ENCODE measurements at places on chromosomes 12 and 14.

DNA sequence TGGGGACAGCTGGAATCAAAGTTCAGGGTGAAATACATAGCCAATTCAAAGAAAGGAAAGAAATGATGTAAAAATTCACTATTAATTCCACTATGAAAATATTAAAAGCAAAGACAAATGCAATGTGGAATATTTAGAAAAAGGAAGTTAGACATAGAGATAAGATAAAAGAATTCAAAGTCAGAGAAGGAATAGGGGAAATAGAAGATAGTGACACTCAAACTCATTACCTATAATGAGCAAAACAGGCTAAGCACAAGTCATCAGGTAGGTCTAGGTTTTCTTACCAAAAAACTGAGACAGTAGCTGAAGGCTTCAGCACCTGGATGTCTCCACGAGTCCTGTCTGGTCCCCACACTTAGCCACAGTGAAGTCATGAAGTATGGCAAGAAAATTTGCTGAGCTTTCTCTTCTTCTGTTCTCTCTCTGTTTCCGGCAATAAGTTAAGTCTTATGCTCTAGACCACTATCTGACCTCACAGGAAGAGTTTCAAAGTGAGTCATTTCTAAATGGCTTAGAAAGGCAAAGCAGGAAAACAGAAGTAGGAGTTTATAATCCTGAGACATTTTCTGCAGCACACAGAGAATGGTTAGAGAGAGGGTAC is at the start of gene C3AR1:
C3AR1 (minus strand) TSS at position 369 of the 604 bp plus-strand sequence. CDS start 6,174 bp downstream, outside the sequence.
- DNase-seq = no peak

- peak; percentile 23 for DNase-seq
These were observed 130.7 kb downstream of the CRACR2A start for GRCh38 chr12:3622021-3622821.

DNA sequence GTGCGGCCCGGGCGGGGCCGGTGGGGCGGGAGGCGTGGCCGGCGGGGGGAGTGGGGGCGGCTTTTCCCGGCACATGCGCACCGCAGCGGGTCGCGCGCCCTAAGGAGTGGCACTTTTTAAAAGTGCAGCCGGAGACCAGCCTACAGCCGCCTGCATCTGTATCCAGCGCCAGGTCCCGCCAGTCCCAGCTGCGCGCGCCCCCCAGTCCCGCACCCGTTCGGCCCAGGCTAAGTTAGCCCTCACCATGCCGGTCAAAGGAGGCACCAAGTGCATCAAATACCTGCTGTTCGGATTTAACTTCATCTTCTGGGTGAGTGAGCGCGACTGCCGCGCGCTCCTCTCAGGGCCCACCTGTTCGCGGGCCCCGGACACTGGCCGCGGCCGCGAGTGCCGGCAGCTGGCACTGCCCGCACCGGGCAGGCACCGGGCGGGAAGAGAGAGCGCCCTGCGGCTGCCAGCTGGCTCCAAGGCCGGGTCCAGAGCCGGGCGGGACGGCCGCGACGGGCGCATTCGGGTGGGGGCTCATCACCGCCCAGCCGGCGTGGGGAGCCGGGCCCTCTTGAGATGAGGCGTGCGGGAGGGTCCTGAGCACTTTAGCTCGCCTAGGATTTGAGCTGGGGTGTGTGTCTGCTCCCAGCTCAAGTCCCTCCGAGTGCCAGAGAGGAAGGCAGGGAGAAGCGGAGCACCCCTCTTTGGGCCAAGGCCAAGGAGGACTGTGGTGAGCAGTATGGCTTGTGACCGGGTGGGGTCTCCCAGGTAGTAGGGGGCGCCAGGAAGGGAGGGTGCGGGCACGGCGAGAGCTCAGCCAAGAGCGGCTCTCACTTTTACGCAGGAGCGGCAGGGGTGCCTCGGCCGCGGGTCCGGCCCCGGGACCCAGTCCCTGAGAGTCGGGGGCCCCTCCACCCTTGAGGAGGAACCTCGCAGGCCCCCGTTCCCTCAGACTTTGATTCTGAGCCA is at the start of gene CD9:
CD9 (plus strand) TSS at position 145 of the 957 bp plus-strand sequence; CDS start at position 245, 100 bp downstream.
- peak; percentile 94 for DNase-seq

- DNase-seq = no peak
These were observed 147.3 kb downstream of the PPM1H start for GRCh38 chr12:62787611-62788010.

DNA sequence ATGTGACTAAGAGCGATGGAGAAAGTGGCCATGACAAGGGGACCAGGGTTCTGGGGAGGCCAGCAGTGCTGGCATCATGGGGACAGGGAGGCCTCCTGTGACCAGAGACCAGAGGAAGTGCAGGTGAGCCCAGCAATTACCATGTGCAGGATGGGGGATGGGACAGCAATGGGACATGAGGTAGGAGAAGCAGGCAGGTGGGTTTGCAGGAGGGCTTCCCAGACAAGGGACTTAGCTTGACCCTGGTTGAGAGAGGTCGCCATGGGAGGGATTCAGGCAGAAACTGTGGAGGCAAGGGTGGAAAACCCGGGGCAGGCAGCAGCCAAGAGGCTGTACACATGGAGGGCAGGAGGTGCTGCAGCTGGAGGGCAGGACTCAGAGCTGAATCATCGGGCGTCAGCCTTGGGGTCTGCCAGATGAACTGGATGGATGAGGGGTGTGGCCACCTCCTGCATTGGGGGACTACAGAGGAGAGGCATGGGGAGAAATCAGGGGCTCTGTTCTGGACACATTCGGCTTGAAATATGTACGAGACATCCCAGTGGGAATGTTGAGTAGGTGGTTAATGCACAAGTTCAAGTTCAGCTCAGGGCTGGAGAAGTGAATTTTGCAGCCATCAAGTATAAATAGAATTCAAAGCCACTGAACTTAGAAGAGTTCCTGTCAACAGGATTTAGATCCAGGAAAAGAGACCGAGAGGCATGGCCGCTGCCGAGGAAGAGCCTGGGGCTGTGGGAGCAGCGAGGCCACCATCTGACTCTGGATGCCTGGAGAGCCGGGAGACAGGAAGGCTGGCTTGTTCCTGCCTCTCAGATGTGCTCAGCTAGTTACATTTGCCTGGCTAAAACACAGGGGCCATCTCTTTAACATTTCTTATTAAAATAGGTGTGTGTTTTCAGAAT is 36.6 kb downstream of the SFSWAP start:
- no peak for DNase-seq

DNA sequence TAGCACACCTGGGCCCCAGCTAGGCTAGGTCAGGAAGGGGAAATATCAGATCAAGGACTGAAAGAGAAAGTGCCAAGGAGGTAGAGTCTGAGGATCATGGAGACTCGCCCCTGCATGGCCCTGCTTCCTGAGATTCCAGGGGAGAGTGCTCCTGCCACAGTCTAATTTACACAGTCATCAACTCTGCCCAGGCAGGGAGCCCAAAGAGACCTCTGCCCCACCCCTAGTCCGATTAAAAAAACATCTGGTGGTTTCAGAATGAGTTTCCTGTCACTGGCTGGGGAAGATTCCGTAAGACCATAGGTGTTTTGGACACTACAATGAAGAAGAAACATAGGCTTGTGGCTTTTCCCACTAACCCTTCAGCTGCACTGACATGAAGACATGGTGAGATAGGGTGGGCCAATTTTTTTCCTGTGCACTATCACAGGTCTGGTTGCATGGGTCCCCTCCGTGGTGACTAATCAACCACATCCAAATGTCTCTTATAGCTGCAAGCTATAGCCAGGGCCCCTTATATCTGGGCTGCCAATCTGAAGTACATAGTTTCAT is 31.5 kb upstream of the GZMB start:
- DNase-seq = no peak

DNA sequence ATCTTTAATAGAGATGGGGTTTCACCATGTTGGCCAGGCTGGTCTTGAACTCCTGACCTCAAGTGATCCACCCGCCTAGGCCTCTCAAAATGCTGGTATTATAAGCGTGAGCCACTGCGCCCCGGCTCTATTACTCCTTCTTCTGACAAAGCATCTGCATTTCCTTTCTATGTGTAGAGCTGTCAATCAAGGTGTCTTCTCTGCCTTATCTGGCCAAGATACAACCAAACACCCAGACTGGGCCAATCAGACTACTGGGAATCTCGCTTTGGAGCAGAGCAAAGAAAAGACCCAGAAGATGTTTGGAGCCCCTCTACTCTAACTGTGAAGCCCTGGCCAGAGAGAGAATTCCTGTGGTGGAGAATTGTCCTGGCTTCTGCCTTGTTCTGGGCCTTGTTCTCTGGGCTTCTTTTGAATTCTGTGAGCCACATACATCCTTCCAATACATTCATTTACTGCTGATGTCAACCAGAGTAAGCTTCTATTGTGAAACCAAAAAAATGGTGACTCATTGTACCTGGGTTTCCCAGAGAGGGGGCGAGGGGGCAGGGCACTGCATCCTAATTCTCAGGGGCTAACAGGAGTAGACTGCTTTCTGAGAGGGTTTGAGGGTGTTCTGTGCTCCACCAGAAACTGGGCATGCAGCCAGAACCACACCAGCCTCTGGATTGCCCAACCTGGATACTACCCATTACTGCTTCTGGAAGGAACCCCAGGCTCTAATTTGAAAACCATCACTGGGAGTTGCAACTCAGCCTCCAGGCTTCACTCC is 18.8 kb upstream of the FLVCR2 start:
- DNase-seq = no peak

GRCh38 chr12:13046964-13047363 is 2.8 kb downstream of the FAM234B start:
- no peak for DNase-seq

DNA sequence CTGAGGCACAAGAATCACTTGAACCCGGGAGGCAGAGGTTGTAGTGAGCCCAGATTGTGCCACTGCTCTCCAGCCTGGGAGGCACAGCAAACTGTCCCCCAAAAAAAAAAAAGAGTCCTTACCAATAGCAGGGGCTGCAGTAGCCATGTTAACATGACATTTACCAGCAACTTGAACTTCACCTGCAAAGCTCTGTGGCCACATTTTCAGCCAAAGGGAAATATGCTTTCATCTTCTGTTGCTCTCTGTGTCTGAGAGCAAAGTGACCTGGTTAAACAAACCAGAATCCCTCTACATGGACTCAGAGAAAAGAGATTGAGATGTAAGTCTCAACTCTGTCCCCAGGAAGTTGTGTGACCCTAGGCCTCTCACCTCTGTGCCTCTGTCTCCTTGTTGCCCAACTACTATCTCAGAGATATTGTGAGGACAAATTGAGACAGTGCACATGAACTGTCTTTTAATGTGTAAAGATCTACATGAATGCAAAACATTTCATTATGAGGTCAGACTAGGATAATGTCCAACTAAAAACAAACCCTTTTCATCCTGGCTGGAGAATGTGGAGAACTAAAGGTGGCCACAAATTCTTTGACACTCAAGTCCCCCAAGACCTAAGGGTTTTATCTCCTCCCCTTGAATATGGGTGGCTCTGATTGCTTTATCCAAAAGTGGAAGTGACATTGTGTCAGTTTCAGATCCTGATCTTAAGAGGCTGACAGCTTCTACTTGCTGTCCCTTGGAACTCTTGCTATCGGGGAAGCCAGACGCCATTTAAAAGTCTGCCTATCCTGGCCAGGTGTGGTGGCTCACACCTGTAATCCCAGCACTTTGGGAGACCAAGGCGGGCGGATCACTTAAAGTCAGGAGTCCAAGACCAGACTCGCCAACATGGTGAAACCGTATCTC is 24.7 kb upstream of the P2RX4 start:
- DNase-seq = no peak

DNA sequence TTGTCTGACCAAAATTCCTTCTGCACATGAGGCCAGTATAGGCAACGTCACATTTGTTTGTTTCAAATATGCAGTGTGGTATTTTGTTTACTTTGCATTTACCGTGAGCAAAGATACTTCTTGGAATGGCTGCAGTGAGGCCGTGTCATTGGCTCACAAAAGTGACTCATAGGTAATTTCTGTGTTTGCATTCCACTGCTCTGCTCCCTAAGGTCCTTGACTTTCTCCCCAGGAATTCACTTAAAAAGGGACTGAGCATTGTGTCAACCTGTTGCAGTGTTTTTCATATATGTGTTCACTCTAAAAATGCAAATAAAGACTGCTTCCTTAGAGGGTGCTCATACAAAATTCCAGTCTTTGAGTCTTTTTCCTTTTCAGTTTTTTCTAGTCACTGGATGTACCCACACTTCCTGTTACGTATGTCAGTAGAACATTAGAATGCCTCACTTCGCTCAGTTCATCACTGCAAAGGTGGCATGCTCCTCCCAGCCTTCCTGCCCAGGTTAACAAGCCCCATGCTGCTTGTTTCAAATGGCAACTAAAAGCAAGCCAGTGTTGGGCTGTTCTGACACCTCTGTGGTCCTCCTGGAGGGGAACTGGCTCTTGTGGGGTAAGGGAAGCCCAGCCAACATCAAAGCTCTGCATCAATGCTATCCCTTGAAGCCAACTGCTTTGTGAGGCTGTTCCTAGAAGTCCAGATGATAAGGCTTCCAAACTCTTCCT is 9.1 kb downstream of the C12orf76 start:
- DNase-seq = no peak

DNA sequence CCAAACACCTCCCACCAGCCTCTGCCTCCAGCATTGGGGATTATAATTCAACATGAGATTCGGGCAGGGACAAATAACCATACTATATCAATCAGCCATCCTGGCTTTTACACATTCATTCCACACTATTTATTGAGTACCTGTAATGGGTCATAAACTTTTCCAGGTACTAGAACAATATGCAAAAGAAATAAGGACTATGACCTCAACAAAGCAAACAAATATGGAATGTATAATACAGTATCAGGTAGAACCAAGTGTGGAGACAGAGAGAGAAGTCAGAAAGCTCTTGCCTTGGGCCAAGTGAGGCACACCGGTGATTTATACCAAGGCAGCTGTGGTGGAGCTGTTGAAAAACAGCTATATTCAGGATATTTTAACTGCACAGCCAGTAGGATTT is 116.3 kb downstream of the TSPAN8 start:
- no peak for DNase-seq

DNA sequence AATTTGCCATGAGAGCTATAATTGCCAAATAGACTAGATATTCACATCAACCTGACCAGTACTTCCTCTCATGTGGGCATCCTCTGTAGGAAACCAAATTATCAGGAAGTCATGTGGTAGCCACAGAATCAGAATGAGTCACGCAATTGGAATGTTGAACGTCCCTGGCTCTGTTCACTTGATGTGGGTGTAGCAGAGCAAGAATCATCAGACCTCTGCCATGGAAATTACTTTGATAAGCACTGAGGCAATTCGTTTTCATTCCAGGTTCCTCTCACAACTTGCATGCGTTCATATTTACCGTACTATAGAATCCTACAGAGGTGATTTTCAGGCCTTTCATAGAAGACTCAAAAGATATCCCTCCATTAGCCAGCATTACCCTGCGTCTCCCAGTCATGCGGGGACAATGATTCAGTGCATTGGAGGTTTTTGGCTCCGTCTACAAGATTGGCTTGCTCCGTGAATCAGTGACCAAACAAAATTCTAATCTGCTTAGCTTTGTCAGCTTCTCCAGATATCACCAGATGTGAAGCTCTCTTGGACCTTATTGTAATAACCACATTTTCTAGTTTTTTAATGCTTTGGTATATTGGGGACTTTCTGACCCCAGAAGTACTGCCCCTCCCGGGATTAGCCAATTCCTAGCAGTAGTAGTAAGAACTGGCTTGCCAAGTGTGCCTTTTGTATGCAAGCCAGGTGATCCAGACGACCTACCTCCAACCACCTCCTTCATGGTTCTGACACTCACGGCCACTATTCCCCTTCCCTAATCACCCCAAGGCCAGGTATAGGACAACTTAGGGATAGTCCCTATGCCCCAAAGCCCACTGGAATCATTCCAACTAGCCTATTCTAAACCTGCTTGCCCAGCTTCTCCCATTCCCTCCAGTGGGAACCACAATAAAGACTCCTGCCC is 133.4 kb downstream of the KICS2 start:
- no peak for DNase-seq

GRCh38 chr14:59020382-59020781 is 168.1 kb upstream of the DAAM1 start:
- DNase-seq = no peak

GRCh38 chr14:53412819-53413675 is 259.9 kb upstream of the DDHD1 start:
- DNase-seq = no peak

Measured in posterior vena cava (tissue), 2 donors.